ENCODE measurements at places on chromosomes 3 and 15. TPM values are rescaled to one million over a fixed set of nuclear protein-coding genes. Genes with fewer than 3 reads are reported as not detected.

- DNase-seq = no peak
Observed at GRCh38 chr15:73946795-73947370, 20.6 kb downstream of the LOXL1 start.

The HIGD2B gene
- under 0.01 TPM for total RNA-seq

DNA sequence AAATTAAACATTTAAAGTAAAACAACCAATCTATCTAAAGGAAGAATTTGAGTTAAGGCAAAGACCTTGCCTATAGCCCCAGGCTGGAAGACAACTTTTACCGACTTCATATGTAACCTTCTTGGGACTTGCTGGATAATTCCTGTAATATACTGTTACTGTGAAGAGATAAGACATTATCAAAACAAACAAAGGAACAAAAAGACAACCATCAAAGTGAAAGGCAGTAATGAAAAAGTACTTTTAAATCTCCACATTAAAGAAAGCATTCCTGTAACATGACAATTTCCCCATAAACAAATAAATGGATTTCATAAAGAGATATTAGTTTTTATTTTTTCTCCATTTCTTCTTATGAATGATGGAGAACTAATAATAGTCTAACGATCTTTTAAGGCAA is 2.4 kb downstream of the CMTM6 start:
- no peak for DNase-seq

GRCh38 chr15:82944056-82944455 is 8.5 kb downstream of the HOMER2 start:
- DNase-seq = no peak

The SLC25A20 gene
- 25.6 TPM for total RNA-seq

The ASB14 gene
- not detected for total RNA-seq

DNA sequence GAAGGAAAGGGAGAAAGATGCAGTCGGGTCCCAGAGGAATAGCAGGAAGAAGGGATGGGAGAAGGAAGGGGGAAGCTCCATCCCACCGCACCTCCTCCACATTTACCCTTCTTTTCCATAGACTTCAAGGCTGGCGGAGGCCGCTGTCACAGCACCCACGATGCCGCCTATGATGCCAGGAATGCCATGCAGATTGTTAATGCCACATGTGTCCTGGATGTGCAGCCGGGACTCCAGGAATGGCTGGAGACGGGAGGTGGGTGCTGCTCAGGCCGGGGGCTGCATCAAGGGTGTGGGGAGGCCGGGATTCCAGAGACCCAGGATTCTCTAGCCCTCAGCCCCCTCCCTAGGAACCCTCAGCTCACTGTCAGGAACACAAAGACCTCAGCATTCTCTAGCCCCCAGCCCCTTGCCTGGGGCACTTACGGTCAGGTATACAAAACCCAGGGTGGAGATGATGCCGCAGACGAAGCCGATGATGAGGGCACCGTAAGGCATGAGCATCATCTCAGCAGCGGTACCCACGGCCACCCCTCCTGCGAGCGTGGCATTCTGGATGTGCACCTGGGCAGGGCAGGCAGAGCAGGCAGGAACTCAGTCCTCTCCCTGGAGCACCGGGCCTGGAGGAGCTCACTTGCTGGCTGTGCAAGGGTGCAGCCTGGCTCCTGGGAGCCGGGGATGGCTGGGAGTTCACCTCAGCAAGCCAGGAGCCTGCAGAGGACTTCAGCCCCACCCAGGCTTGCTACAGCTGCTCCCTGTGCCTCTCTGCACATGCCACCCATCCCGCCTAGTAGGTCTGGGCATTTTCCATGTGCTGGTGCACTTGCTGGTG is 18.8 kb downstream of the RHCG start:
- DNase-seq = no peak

All from hematopoietic multipotent progenitor cell (in vitro differentiated cells).